ENCODE measurements at places on chromosomes 3 and 15.

- DNase-seq, result no peak
These were observed 156.6 kb downstream of the NR1D2 start for GRCh38 chr3:24101676-24102168.

DNA sequence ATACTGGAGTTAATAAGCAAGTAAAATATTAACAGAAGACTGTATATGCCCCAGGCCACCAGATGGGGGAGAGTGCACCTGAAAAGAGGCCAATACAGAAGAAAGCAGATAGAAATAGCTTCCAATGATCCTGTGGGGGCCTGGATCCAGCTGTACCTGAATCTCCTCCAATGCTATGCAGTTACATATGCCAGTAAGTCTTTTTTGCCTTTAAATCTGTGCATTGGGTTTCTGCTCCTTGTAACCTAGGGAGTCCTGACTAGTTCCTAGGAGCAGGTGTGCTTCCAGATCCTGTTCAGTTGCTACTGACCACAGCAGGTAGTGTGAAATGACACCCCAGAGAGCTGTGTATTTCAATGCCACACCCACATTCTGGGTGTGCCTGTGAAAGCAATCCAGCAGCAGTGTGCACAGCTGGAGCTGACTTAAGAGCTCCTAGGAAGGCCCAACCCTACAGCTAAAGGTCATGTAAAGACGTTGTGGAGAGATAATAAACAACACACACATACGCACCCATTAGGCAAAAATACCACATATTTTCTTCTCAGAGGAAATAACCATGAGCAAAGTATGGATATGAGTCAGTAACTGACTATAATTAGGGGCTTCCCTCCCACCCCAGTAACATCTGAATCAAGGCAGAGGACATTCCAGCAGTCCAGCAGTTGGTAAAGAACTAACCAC lies 62.2 kb upstream of the AKAP13 start:
- DNase-seq, result no peak

- DNase-seq, result no peak
These were observed 35.7 kb downstream of the RBPMS2 start for GRCh38 chr15:64739577-64740143.

- no peak for DNase-seq
These were observed 258.2 kb downstream of the SOX2 start for GRCh38 chr3:181969925-181970324.

DNA sequence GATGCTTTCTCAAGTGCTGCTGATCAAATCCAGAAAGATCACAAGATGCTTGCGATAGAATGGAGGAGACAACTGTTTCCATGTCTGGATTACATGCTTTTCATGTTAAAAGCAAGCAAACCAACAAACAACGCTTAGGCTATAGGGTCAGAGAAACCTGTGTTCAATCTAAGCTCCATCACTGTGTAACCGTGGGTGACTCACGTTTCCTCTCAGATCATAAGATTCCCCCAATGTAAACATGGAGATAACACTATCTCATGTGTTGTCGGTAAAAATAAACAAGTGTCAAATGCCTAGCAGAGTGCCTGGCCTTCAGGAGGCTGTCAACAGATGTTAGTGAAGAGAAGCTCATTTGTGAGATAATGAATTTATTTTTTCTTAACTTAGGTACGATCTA lies 907.8 kb downstream of the NTRK3 start:
- no peak for DNase-seq

DNA sequence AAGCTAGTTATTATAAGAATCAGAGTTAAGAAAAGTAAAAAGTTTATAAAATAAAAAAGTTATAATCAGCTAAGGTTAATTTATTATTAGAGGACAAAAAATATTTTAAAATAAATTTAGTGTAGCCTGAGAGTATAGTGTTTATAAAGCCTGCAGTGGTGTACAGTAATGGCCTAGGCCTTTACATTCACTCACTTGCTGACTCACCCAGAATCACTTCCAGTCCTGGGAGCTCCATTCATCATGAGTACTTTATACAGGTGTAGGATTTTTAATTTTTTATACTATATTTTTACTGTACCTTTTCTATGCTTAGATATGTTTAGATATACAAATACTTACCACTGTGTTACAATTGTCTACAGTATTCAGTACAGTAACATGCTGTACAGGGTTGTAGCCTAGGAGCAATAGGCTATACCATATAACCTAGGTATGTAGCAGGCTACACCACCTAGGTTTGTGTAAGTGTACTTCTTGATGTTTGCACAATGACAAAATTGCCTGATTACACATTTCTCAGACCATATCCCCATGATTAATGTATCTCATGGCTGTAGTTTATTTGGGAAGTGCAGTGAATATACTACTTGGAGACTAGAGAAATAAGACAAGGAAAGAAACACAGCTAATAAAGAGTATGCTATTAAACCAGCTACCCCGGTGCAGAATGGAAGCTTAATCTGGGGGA lies 101.9 kb upstream of the GALNT15 start:
- no peak for DNase-seq

- no peak for DNase-seq
These were observed 3.6 kb upstream of the SOX14 start for GRCh38 chr3:137760341-137761098.

GRCh38 chr3:128271536-128272332 lies 118.5 kb downstream of the EEFSEC start:
- no peak for DNase-seq

GRCh38 chr3:36461597-36461996 lies 81.3 kb downstream of the STAC start:
- no peak for DNase-seq

- no peak for DNase-seq
These were observed 203.0 kb downstream of the ABHD5 start for GRCh38 chr3:43893727-43894126.

DNA sequence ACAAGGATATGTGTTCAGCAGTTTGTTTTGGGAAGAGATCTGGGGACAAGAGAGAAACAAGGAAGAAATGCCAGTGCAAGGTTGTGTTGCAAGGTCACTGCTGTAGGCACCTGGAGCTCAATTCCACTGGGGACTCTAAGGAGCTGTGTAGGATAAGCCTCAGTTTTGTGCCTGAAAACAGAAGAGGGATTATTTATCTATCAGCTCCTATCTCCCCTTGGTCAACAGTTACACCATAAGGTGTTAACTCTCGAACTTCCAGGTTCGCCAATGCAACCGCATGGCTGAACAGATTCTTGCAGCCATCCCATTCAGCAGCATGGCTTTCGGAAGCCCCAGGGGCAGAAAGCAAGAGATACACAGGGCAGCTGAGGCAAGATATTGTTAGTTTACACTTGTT lies 41.6 kb upstream of the CNOT10 start:
- DNase-seq, result no peak
